Right renal cortex interstitium (tissue), 3 donors: ENCODE measurements at places on chromosomes 16 and 17. TPM values are rescaled to one million over a fixed set of nuclear protein-coding genes. Genes with fewer than 3 reads are reported as not detected.

- no peak for DNase-seq
Observed at GRCh38 chr17:27306276-27306835, 12.4 kb downstream of the WSB1 start.

- no peak for DNase-seq
Observed at GRCh38 chr16:80048250-80048649, 447.7 kb upstream of the MAF start.

DNA sequence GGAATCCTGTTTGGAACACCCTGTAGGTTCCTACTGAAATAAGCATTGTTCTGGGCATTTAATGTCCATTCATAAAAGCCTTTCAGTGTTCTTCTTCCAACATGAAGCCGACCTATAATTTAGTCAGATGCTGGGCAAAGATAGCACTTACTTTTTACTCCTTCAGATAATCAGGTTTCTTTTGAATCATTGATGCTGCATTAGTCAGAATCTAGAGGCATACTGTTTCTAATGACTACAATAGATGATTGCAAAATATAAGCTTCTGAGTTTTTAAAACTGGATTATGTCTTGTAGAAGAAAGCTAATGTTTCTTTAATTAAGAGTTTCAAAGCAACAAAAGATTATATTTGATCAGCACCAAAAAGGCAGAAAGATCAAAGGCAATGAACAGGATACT lies 16.0 kb downstream of the MMD start:
- no peak for DNase-seq

DNA sequence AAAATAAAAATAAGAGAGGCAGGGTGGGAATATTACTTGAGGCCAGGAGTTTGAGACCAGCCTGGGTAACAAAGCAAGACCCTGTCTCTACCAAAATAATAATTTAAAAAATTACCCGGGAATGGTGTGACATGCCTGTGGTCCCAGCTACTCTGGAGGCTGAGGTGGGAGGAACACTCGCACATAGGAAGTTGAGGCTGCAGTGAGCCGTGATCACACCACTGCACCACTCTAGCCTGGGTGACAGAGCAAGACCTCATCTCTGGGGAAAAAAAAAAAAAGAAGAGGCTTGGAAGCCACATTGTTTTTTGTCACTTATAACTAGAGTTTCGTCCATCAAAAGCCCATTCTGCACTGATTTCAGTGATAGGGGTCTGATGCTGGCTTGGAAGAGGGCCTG lies 3.3 kb upstream of the TMEM235 start:
- DNase-seq = no peak

GRCh38 chr16:76207270-76207669 lies 69.9 kb upstream of the CNTNAP4 start:
- DNase-seq = no peak

DNA sequence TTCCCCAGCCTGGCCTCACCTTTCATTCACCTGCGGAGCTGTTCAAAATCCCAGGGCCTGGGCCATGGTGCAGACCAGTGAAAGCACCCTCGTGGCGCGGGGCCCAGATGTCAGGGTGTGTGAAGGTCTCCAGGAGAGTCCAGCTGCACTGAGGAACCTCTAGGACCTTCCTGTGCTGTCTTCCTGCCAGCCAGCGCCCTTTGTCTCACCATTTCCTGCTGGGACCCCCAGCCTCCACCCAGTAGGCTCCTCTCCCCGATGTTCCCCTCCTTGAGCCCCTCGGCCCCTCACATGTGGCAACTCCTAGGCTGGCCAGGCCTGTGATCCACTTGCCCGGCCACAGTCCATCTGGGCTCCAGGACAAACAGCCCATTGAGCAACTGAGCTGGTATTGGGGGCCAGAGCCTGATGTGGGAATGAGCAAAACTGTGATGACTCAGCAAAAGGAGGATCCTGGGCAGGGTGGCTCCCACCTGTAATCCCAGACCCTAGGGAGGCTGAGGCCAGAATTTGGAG lies 677 bp downstream of the SULT1A2 start:
- DNase-seq = no peak

DNA sequence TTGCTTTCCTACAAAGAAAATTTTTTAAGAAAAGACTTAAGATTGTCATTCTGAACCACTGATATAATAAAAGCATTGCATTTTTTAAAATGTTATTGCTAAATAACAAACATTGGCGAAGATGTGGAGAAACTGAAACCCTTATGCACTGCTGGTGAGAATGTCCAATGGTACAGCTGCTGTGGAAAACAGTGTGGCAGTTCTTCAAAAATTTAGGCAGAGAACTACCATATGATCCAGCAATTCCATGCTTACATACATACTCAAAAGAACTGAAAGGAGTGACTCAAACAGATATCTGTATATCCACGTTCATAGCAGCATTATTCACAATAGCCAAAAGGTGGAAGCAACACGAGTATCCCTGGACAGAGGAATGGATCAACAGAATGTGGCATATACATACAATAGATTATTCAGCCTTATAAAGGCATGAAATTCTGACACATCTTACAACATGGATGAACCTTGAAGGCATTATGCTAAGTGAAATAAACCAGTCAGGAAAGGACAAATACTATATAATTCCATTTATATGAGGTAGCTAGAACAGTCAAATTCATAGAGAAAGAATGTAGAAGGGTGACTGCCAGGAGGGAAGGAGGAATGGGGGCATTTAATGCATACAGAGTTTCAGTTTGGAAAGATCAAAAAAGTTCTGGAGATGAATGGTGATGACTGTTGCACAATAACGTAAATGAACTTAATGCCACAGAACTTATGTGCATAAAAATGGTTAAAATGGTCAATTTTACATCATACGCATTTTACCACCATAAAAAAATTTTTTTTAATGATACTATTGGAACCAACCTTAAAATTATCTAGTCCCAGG lies 92.1 kb downstream of the CACNG1 start:
- no peak for DNase-seq

GRCh38 chr16:89482150-89482816 lies 8.1 kb downstream of the ANKRD11 start:
- no peak for DNase-seq

- no peak for DNase-seq
Observed at GRCh38 chr16:28063591-28064061, at the start of gene GSG1L. Gene GSG1L, minus strand, starts transcription at chr16:28063714. Its CDS starts 290 bp downstream, at chr16:28063424.

GRCh38 chr17:3924512-3925350 lies 8.5 kb upstream of the P2RX1 start:
- DNase-seq = no peak

DNA sequence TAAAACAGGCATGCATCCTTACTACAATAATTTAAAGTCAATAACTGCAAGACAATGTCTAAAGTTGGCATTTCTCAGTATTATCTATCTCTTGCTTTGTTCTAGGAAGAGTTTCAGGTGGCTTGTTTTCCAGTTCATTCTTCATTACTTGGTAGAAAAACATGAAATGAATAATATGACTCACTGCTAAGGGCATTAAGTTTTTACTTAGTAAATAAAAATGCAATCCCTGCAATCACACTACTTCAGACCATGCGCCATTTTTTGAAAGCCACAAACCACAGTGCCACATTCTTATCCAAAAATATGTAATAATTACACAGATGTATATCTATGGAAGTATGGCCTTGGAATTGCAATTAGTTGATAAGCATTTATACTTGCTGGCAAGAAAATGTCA lies 55.4 kb downstream of the CREBBP start:
- no peak for DNase-seq

DNA sequence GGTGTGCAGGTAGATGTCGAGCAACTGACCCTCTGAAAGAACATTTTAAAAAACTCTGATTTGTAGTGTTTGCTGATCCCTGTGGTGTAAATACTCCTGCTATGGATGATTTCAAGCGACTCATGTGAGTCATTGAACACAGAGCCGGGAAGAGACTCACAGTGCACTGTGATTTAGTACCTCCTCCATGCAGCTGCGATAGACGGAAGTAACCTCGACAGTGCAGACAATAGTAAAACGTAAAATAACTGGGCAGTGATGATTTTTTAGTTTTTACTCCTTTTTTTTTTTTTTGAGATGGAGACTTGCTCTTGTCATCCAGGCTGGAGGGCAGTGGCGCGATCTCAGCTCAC lies 8.7 kb downstream of the TBX21 start:
- no peak for DNase-seq

- DNase-seq = peak; percentile 19
Observed at GRCh38 chr16:4847774-4848587, 700 bp downstream of the UBN1 start.

GRCh38 chr17:82331345-82331939 lies 2.1 kb downstream of the SECTM1 start:
- no peak for DNase-seq

- no peak for DNase-seq
Observed at GRCh38 chr16:10616419-10616755, 36.0 kb upstream of the EMP2 start.

DNA sequence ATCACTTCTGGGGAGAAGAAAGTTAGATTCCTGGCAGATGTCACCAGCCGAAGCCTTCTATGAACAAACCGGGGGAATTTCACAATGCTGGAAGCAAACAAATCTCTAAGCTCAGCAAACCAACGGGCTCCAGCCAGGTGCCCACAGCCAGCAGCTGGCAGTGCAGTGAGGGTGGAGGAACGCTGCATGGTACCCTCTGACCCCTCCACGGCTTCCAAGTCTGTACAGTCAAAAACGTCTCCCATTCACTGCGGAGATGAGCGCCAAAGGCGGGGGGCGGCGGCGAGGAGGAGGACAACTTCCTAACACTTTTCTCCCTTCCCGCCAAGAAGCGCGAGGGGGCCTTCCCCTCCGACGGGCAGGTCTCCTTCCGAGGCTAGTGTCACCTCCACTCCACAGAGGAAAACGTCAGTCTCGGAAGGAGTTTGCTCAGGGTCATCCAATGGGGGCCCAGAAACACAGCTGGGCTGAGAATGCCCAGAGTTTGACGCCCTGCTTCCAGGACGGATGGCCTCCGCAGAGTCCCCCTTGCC lies 924 bp downstream of the ZNF598 start:
- no peak for DNase-seq

DNA sequence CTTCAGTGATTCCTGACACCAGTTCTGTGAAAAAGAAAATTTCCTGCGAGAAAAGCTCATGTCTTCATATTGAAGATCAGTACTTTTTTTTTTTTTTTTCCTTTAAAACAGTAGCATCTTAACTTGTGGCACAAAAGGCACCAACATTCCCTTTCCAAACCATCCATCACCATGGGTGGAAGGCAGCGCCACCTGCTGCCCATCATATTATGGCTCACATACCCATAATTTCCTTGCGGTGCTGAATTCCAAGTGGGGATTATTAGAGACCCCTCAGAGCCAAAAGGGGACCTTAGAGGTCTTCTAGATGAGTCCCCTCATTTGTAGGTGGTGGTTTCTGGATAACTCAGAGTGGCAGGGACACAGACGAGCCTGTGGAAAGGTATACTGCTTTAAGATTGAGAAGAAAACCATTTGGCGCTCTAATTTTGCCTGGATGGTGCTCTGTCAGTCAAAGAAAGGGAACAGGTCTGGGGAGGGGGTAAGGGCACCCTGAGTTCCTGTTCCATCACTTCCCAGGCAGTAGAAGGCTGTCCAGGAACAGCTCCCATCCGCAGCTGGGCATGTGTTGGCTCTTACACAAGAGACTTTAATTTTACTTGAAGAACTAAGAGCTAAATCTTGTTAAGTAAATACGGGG lies 7.9 kb upstream of the SOST start:
- no peak for DNase-seq

GRCh38 chr16:72901000-72901627 lies 146.8 kb downstream of the ZFHX3 start:
- DNase-seq = no peak

GRCh38 chr17:70295731-70296130 lies 126.4 kb downstream of the KCNJ2 start:
- DNase-seq = no peak

DNA sequence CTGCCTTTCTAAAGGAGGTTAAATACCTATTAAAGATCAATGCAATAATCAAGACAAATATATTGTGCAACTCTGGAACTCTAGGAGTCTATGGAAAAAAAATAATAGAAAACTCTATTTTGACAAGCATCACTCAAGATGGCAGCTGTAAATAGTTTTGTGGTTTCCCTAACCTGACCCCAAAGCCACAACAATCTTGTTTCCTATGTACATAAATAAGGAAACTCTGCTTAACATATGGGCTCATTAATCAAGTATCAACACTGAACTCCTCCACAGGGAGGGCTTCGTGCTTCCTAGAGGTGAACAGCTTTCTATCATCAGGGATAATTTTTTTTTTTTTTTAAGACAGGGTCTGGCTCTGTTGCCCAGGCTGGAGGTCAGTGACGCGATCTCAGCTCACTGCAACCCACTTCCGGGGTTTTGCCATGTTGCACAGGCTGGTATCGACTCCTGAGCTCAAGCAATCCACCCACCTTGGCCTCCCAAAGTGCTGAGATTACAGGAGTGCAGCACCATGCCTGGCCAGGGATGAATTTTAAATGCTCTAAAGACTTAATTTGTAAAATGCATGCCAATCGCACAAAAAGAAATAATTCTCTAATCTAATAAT lies 42.5 kb downstream of the ARHGAP17 start:
- DNase-seq = no peak

DNA sequence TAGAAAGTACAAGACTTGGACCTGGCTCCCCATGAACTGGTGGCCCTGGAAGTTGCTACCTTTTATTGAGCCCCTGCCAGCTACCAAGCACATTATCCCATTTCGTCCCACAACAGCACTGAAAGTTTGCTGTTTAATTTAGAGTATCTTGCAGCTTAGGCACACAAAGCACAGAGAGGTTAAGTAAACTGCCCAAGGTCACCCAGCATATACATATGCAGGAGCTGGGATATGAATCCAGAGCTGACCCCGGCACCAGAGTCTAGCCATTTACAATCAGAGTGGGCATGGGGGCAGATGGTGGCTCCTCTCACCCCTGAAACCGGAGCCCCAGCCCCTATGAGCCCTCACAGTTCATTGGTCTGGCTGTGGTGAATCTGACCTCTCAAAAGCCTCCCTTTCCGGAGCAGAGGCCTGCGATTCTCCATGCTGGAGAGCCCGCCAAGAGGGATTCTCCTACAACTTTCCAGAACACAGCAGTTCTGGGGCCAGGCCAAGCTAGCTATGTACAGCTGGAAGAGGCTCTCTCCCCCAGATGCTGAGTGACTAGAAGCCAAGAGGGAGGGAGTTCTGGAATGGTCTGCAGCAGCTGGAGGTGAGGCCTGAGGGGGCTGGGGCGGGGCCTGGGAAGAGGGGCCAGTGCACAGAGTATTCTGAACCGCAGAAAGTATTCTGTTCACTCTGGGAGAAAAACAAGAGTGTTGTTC lies 58.3 kb downstream of the SREBF1 start:
- peak; percentile 79 for DNase-seq

GRCh38 chr16:56277075-56277474 lies 85.8 kb downstream of the GNAO1 start:
- no peak for DNase-seq

GRCh38 chr17:3818786-3819185 lies 17.8 kb upstream of the ITGAE start:
- DNase-seq = no peak

The CTRB1 gene
- not detected for polyA plus RNA-seq

The MYH2 gene
- polyA plus RNA-seq = not detected

The DHRS7C gene
- polyA plus RNA-seq = not detected

The KRT17 gene
- polyA plus RNA-seq = 1.2 TPM

The CACNA1G gene
- 6.7 TPM for polyA plus RNA-seq

The BICDL2 gene
- polyA plus RNA-seq = 2.2 TPM

The CUEDC1 gene
- polyA plus RNA-seq = 43.4 TPM
